Immature natural killer cell (primary cell): ENCODE measurements at places on chromosomes 13 and 19. TPM values are rescaled to one million over a fixed set of nuclear protein-coding genes. Genes with fewer than 3 reads are reported as not detected.

Gene REEP6
- 7.1 TPM for polyA plus RNA-seq

Gene ZSCAN22
- 2.1 TPM for polyA plus RNA-seq

Gene KIRREL2
- polyA plus RNA-seq: not detected

Gene MISP
- polyA plus RNA-seq: not detected

Gene PIAS4
- polyA plus RNA-seq: 6.1 TPM

Gene DENND1C
- 29.0 TPM for polyA plus RNA-seq

Gene DLEU7
- polyA plus RNA-seq: not detected

DNA sequence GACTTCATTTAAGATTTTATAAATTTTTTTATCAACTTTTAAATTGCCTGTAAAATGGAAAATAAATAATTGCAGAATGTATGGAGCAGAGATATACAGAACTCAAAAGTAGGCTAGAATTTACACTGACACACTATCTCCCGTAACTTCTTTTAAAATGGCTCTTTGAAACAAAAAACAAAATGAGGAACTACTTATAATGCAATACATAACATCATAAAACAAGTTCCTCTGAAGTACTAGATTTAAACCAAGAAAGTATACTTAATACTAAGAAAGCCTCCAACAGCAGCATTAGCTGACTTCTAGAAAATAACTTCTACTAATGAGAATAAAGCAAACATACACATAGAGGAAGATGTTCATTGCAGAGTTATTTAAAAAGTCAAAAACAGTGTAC, 17.0 kb downstream of the RBM26 start:
- no peak for DNase-seq

DNA sequence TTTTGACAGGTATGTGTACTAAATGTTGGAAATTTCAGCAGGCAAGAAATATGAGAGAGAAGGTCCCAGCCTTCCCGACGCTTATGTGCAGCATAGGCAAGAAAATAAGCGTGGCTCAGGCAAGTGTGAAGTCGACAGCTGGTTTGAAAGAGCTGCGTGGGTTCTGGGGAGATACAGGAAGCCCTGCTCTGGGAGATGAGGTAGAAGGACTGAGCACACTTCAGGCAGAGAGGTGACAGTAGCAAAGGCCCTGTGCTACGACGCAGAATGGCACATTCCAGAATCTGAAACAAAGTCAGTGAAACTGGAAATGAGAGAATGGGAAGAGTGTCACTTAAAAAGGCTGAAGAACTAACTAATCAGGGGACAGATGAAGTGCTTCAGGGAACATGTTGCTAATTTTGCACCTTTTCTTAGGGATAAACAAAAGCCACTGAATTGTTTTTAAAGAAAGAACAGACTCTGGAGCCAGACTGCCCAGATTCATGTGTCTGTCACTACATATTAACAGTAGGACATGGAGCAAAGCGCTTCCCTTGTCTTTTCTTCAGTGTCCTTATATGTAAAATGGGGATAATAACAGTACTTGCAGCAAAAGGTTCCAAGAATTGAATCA, 160.1 kb downstream of the SPRY2 start:
- DNase-seq: no peak

DNA sequence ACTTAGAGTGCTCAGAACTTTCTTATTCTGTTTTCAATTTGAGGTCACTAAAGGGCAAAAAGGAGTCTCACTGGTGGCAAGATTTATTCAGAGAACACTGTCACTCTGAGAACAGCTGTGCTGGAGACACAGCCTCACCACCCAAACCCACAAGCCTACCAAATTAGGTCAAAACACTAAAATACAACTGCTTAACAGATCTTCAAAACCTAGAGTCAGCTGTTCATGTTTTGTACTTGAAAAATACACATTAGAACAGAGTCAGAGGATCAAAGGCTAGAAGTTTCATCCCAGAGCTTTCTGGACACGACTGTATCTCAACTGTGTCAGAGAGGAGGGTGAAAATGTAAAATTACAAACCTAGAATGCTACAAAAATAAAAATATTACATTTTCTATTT, 89.3 kb downstream of the MIPEP start:
- DNase-seq: no peak

DNA sequence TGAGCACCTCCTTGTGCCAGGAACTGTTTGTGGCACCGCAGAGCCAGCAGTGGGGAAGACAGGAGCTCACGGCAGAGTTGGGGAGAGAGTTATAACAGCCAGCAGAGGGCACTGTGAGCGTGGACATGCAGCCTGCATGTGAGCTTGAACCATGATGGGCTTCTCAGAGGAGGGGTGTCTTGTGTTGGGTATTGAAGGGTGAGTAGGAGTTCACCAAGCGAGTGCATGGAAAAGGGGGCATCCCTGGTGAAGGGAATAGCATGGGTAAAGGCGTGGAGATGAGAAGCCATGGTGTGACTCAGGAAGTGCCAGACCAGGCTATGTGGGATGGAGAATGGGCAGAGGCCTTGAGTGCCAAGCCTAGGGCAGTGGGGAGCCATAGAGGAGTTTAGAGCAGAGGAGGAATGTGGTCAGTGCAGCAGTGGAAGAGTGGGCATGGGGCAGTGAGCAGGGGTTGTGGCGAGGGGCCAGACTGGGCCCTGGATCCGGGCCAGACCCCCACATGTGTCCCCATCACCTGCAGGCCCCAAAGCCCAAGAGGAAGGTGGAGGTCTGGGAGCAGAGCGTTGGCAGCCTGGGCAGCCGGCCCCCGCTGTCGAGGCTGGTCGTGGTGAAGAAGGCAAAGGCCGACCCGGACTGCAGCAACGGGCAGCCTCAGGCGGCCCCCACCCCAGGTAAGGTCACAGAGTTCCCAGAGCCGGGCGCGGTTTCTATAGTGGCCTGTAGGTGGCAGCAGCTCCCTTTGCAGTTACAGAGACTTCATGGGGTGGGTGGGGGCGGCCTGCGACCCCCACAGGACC, 11.8 kb upstream of the SHD start:
- peak; percentile 38 for DNase-seq

DNA sequence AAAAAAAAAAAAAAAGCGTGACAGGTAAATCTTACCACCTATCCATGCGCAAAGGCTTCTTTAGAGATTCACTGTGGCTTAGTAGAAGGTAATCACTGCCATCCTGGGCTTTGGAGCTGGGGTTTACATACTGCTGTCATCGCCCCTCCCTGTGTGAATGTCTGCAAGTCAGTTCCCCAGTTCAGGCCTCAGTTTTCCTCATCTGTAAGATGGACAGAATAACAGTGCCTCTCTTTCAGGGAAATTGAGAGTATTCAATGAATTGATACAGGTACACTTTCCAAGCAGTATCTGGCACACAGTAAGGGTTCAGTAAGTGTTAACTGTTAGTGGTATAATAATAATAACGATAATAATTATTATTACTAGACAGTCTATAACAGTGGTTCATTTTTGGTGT, 2.2 kb downstream of the RELB start:
- DNase-seq: no peak

- no peak for DNase-seq
Measured at GRCh38 chr13:42707586-42707985, 73.8 kb upstream of the FAM216B start.

GRCh38 chr19:3606174-3606689, 443 bp downstream of the TBXA2R start:
- DNase-seq: peak; percentile 31

- peak; percentile 85 for DNase-seq
Measured at GRCh38 chr19:13100031-13100588, 2.5 kb downstream of the LYL1 start.

GRCh38 chr19:5121266-5122120, 152.6 kb downstream of the KDM4B start:
- DNase-seq: no peak

- DNase-seq: no peak
Measured at GRCh38 chr19:43552616-43553015, 19.6 kb downstream of the ZNF575 start.

- no peak for DNase-seq
Measured at GRCh38 chr13:97881556-97881955, 71.9 kb upstream of the IPO5 start.

GRCh38 chr13:42878721-42879120, 97.3 kb downstream of the FAM216B start:
- DNase-seq: no peak

GRCh38 chr13:22793598-22794134, 387.1 kb upstream of the SGCG start:
- DNase-seq: no peak

- no peak for DNase-seq
Measured at GRCh38 chr13:40245567-40245966, 420.9 kb downstream of the FOXO1 start.

GRCh38 chr13:41590643-41591042, 133.3 kb downstream of the RGCC start:
- DNase-seq: no peak

- DNase-seq: peak; percentile 50
Measured at GRCh38 chr19:3210347-3211017, 14.0 kb upstream of the CELF5 start.

DNA sequence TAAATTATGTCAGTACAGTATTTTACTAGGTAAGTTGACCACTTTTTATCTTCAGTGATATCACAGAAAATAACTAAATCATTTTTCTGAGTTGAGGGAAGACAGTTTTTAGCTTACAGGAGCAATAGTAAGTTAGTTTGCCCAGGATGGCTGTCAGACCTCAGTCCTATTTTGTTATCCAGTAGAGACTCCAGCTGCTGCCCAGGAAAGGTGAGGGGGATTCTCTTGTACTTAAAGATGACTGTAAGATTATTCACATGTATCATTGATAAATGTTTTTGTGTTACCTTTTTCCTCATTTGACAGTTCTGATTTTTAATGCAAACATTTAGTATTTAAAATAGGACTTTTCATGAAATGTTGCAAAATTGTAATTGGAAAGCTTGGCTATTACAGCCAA, 14.5 kb upstream of the GPR183 start:
- DNase-seq: no peak

- DNase-seq: no peak
Measured at GRCh38 chr13:59364641-59365085, 799.1 kb downstream of the DIAPH3 start.

DNA sequence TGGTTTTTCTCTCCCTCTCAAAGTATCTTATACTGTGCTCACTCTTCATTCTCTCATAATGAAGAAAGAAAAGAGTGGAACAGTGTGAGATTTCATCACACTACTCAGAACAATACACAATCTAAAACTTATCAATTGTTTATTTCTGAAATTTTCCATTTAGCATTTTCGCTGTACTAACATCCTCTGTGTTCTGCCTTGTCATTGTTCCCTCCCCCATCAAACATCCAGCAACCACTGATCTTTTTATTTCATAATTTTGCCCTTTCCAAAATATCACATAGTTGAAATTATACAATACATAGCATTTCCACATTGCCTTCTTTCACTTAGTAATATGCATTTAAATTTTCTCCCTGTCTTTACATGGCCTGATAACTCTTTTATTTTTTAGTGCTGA, 658.7 kb downstream of the SLITRK1 start:
- no peak for DNase-seq

- DNase-seq: no peak
Measured at GRCh38 chr19:4272894-4273293, 6.2 kb upstream of the SHD start.
